ENCODE measurements at places on chromosomes 5 and 9.

DNA sequence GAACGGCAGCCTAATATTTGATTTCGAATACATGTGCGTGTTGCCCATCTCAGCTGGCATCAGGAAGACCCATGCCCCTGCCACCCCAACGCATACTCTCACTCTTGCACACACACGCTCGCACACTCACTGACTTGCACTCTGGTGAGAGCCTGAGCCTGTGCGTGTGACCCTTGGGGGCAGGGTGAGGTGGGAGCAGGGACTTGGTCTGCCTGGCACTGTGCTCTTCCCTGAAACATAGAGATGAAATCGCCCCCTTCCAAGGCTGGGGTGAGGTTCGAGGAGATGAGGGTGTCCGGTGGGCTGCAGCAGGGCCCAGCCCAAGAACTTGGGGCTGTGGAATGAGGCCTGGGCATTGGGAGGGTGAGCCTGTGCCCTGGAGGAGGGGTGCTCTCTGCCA, 1.2 kb downstream of the LCN9 start:
- no peak for DNase-seq

GRCh38 chr9:25078202-25078601, 532.5 kb upstream of the IZUMO3 start:
- DNase-seq: no peak

- no peak for DNase-seq
These were observed 45.3 kb downstream of the CWC27 start for GRCh38 chr5:64814073-64814472.

DNA sequence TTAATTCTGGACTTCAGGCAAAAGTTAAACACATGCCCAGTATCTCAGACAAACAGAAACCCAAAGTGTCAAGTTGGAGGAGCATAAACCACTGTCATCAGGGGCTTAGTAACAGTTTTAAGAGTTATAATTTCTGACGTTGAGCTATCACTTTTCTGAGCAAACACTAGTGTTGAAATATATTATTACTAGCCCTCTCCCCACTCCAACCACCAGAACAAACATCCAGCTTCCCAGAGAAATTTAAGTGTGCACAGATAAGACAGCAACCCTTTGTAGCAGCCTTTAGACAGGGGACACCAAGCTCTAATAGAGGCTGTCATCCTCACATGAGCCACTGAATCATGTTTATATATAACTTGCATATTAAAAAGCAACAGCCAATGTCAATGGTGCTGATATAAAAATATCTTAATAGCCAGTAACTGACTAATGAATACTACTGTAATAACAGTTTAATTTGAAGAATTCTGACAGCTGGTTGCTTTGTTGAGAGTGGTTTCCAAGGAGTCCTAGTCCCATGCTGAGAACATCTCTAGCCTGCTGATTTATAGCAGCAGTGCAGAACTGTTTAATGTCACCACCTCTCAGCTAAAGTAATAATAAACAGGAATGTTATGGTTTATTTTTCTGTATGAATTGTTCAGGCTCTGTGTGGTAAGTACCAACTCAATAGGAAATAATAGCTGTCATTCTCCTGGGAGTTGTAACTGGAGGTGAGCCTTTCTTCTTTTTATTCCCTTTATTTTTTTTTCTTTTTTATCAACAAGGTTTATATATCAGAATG, 528.7 kb upstream of the ZNF608 start:
- DNase-seq: no peak

GRCh38 chr5:170221327-170221741, 11.5 kb upstream of the C5orf58 start:
- DNase-seq: no peak

DNA sequence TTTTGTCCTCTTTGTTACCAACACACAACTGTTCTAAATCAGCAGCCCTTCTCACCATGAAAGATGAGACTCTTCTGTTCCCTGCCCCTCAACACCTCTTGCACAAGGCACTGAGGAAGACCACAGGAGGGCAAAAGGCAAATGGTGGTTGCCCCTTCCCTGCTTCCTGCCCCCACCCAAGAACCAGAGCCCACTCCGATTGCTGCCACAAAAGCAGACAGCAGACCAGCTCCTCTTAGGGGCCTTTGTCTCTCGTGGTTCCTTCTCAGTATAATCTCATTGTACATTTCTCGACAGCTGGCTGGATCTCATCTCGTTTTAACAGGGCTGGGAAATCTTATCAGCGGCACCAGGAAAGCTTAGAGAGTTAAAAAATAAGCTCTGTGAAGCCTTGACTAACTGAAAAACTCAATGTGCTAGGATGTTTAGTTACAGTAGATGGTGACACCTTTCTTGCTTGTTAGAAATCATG, 1.1 kb downstream of the MVB12B start:
- peak; percentile 61 for DNase-seq

DNA sequence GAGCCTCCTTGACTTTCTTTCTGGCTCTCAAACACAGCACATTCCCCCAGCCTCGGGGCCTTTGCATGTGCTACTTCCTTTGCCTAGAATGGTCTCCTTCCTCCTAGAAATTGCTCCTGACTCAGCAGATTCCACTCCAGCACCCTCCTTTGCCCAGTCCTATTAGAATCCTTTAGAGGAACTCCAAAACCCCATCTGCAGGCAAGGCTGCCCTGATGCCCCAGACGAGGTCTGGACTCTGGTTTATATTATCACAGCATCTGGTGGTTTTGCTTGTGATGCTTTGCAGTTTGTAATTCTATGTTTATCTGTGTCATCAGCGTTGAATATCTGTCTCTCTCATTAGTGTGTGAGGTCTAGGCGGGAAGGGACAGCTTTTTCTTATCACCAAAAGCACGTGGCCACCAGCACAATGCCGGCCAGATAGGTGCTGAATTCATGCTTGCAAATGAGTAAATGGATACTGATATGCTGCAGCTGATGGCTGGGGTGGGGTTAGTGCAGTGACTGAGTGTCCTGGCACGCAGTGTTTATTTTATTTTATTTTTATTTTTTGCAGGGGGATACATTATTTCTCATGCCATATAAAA, 30.0 kb upstream of the ANKH start:
- no peak for DNase-seq

DNA sequence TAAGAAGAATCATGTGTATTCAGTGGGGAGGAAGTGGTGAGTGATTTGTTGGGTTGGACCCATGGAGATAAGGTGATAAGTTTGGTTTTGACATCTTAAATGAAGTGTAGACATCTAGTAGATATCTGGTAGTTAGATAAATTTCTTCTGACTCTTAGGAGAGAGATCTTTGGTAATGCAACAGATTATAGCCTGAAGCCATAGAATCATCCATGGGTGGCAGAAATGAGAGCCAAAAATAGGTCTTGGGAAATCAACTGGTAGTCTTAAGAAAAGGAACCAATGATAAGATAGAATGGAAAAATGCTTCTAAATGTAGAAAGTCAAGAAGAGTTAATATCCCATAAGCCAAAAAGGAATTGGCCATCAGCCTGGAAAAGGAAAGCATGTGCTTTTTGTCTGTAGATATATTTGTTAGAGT, 532.7 kb upstream of the GRAMD2B start:
- DNase-seq: no peak

GRCh38 chr5:60685028-60685427, 14.9 kb downstream of the DEPDC1B start:
- DNase-seq: no peak

DNA sequence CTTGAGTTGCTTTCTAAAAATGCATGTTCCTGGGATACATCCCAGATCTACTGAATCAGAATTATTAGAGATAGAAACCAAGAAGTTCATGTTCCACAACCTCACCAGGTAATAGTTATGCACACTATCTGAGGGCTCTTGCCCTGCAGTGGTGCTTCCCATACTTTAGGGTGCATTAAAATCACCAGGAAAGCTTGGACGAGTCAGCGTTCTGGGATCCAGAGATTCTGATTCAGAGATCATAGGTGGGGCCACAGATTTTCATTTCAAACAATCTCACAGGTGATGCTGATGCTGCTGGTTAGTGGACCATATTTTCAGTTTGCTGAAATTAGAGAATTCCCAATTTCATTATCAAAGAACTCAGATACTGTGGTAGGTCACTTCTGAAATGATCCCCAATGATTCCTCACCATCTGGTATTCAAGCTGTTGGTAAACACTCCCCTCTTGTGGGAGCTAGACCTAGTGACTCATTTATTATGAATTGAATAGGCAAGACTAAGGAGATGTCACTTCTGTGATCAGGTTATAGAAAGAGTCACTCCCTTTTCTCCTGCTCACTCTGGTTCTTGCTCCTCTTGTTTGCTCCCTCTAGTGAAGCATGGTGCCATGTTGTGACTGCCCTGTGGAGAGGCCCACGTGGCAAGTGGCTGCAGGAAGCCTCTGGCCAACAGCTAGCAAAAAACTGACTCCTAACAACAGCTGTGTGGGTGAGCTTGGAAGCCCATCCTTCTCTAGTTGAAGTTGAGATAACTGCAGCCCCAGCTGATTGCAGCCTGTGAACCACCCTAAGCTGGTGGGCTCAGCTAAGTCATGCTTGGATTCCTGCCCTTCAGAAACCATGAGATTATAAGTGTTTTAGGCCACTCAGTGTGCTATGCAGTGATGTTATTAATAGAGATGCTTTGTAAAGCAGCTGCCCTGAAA, 59.8 kb downstream of the SH3TC2 start:
- DNase-seq: no peak

DNA sequence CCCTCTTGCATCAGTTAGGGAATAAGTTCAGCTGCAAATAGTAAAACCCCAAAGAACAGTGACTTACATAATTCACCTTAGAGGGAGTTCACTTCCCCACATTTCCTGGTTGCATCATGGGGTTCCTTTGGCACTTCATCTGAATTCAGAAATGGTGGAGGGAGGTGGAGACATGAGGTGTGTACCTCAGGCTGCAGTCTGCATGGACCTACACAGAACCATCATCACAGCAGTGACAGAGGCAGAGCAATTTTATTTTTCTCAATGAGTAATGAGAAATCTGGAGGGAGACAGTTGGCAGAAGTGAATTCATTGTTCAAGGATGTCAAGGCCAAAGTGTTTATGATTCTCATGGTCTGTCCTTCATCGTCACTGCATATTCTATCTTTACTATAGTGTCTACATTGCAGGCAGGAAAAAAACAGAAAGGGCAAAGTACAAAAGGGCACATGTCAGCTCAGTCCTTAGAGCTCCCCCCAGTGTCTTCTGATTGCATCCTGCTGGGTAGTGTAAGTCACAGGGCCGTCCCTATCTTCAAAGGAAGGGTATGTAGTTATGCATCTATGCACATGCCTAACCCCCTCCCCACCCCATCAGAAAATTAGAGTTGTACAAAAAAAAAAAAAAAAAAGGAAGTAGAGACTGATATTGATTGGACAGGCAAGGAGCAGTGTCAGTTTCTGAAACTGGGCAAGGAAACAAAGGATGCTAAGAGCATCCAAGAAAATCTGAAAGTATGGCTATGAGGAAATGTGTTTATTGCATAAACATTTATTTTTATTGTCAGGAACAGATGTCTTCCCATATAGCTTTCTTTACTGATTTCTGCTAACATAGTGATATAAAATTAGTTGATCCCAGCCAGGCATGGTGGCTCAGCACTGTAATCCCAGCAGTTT, 132.7 kb upstream of the APC start:
- no peak for DNase-seq

DNA sequence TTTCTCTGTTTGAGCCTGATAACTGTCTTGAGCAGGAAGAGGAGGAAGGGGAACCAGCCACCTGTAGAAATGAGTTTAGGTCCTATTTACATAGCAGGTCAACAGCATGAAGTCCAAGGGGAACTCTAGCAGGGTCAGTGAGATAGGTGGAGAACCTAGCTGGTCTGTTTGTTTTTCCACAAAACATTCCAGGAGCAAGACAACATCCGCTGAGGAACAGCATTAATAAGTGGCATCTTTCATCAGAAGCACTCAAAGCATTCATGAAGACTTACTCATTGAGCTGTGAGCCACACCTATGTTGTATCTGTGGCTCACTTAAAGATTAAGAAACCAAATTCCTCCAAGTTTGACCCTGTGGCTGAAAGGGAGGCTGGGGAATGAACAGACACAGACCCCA, 115.9 kb downstream of the ACTBL2 start:
- DNase-seq: no peak

- no peak for DNase-seq
These were observed 167.7 kb downstream of the RGS3 start for GRCh38 chr9:113631137-113631765.

DNA sequence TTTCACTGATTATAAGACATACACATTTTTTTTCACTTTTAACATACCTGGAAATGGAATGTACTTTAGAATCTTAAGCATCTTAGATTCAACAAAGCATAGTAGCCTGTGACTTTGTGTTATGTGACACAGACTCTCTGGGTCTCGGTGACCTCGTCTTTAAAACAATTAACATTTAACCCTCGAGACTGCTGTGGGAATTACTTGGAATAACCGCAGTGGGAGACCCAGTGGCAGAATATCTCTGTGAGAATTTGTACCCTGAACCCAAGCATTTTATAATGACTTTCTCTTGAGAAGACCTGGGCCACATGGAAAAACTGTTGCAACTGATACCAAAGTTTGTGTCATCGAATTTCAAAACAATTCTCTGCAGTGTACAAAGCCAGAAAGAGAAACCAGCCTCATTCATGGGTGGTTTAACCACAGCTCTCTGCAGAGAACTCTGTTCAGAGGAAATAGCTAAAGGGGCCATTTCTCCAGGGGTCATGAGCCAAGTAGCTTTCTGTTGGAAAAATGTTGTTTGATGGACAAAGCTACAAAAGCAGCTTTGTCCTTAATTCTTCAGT, 10.0 kb upstream of the RETREG1 start:
- DNase-seq: no peak

DNA sequence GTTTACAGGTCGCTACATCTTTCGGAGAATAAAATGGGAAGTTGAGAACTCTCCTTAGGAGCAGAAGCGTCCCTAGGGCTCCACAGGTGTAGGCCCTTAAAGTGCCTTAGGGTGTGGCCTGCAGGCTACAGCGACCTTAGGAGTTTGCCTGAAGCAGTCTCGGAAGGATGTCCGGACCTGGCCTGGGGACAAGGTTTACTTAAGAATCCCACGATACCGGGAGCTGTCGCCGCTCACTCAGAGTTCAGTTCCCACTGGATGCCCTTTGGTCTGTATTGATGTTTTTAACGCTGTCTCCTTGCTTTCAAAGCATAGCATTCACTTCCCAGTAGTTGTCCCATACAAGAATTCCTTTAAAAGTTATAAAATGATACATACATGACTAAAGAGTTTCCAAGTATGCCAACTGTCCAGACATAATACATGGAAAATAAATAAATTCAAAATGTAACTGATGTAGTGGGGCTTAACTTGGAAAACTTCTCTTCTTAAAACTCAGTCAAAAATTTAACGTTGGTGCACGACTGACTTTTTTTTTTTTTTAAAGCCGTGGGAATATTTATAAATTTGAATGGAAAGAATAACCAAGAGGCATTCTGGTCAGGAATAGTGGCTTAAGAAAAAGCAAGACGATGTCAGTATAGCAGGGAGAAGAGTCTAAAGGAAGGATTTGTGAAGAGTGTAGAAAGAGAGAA, 848 bp downstream of the RAD50 start:
- peak; percentile 54 for DNase-seq

- DNase-seq: no peak
These were observed 240.5 kb upstream of the TUSC1 start for GRCh38 chr9:25918761-25919160.

- no peak for DNase-seq
These were observed 46.4 kb upstream of the SH3GL2 start for GRCh38 chr9:17532461-17532860.
